Adipocyte (in vitro differentiated cells): ENCODE measurements at places on chromosomes 3 and 15.

GRCh38 chr3:36814776-36815175 is 50.4 kb upstream of the DCLK3 start:
- DNase-seq: no peak

GRCh38 chr15:58378241-58379085 is 53.3 kb upstream of the LIPC start:
- DNase-seq: peak; percentile 47

DNA sequence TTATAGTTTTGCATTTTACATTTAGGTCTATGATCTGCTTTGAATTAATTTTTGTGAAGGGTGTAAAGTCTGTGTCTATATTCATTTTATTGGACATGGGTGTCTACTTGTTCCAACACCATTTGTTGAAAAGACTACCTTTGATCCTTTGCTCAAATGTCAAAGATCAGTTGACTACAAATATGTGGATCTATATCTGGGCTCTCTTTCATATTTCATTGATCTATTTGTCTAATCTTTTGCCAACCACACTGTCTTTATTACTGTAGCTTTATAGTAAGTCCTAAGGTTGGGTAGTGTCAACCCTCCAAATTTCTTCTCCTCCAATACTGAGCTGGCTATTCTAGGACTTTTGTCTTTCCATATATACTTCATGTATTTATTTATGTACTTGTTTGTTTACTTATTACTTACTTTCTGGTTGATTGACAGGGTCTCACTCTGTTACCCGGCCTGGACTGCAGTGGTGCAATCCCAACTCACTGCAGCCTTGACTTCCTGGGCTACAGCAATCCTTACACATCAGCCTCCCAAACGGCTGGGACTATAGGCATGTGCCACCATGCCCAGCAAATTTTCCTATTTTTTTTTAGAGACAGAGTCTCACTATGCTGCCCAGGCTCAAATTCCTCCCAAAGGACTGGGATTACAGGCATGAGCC is 53.8 kb upstream of the TTBK2 start:
- DNase-seq: no peak

GRCh38 chr15:37217567-37217966 is 117.2 kb upstream of the MEIS2 start:
- DNase-seq: no peak

DNA sequence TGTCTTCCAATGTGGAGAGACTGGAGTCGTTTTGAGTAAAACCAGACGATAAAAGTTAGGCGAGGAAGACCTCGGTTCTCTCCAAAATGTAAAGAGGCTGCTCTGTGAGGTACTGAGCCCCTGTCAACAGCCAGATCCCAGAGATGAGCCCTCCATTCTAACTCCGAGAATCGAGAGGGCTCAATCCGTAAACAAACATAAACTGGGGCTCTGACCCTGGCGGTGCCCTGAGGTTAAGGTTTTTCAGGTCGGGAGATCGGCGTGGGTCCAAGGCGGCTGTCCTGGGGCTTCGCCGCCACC is 417 bp downstream of the TBCCD1 start:
- no peak for DNase-seq

GRCh38 chr3:123261666-123262065 is 59.9 kb downstream of the SEC22A start:
- DNase-seq: no peak

GRCh38 chr15:40510201-40510600 is 39.4 kb downstream of the CHST14 start:
- no peak for DNase-seq

DNA sequence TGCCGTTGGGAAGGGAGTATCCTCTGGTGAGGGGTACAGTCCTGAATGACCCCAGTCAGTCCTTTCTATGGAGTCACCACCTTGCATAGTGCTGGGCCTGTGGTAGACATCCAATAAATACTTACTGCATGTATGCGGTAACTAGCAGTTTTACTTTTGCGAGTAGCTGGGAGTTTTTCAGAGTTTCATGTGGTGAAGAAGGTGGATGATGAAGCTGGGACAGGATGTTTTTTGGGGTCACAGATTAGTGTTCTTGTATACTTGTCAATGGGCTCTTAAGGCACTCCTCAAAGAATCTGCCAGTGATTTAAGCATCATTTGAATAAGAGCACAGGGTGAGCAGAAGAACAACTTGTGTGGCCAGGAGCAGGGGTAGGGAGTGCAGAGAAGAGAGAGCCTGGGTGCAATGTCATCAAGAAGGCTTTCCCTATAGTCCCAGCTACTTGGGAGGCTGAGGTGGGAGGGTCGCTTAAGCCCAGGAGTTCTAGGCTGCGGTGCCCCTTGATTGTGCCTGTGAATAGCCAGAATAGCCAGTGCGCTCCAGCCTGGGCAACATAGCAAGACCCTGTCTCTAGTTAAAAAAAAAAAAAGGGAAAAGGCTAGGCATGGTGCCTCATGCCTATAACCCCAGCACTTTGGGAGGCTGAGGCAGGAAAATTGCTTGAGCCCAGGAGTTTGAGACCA is 22.1 kb downstream of the PPCDC start:
- DNase-seq: no peak

DNA sequence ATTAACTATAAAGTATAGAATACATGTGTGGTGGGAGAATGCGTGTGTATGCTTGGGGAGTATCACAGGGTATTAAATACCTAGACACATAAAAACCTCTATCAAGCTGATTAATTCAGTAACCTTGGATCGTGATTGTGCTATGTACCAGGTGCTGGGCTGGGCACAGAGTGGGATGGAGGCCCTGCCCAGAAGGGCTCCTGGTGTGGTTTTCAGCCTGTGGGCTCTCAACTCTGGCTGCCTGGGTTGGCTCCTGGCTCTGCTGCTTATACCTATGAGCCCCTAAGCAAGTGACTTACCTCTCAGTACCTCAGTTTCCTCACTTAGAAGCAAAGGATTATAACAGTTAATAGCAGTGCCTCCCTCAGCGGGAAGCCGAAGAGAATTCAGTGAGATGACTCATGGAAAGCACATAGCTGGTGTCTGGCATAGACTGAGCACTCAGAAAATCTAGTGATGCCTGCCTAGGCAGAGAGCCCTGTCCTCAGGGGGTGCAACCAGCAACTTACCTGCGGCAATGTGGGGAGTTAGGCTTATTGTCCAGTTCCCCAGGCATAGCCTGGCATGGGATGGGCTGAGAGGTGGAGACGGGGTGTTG is 90.6 kb upstream of the MYZAP start:
- peak; percentile 50 for DNase-seq

GRCh38 chr15:78810362-78811123 is 721 bp downstream of the ADAMTS7 start:
- DNase-seq: peak; percentile 73

GRCh38 chr15:85389772-85390171 is 9.4 kb downstream of the AKAP13 start:
- no peak for DNase-seq

DNA sequence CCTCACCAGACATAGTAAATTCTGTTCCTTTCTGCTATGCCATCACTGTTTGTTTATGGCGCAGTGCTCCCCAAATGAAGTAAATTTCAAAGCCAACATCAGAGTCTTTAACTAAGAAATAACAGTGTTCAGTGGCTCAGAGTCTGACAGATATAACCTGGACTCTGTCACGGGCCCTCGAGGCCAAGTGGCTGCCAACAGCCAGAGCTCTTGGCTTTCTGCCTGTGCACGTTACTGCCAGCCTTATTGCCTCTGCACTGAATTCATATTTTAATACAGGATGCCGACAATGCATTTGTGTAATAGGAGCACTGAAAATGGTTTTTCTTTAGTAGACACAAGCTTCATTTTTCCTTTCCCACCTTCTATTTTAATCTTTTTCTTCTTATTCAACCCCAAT is 219.9 kb downstream of the NLGN1 start:
- DNase-seq: no peak

- no peak for DNase-seq
These were observed 425.8 kb upstream of the WNT5A start for GRCh38 chr3:55912880-55913279.

GRCh38 chr15:55696221-55696620 is 46.7 kb downstream of the PRTG start:
- DNase-seq: peak; percentile 1

DNA sequence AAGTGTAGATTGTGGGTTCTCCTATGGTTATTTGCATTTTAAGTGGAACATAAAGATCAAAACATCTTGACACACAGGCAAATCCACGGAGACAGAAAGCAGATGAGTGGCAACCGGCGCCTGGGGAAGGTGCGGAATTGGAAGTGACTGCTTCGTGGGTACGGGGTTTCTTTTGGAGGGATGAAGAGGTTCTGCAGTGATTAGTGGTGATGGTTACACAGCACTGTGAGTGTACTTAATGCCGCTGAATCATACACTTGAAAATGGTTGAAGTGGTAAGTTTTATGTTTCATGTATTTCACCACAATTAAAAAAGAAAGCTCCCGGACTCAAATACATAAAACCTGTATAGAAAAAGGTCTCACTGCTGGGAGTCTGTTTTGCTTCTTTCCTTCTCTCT is 18.5 kb upstream of the VPS33B start:
- no peak for DNase-seq

GRCh38 chr15:47415539-47415971 is 301.8 kb upstream of the SEMA6D start:
- peak; percentile 45 for DNase-seq

- no peak for DNase-seq
These were observed 70.5 kb upstream of the WDR72 start for GRCh38 chr15:53829923-53830459.

DNA sequence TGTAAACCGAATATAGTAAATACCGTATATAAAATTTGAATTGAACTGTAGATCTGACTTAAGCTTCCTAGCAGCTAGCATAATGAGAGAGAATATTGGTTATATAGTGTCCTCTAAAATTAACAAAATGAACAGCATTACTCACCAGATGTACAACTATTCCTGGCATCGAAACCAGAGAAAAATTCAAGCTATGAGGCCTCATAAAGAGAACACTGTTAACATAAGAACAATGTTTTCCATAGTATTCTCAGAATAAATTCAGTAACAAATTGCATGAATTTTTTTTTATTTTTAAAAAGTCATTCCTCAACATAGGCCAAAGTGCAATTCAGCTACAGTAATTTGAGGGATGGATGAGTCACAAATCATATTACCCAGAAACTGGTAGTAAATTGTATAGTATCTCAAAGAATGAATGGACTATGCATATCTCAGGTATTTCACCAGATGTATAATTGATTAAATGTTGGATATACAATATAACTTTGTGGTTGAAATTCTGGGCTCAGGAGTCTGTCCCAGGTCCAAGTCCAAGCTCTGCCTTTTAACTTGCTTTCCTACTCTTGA is 5.0 kb downstream of the TMEM207 start:
- peak; percentile 60 for DNase-seq

- DNase-seq: no peak
These were observed 2.9 kb downstream of the GABRR3 start for GRCh38 chr3:98032265-98032664.

DNA sequence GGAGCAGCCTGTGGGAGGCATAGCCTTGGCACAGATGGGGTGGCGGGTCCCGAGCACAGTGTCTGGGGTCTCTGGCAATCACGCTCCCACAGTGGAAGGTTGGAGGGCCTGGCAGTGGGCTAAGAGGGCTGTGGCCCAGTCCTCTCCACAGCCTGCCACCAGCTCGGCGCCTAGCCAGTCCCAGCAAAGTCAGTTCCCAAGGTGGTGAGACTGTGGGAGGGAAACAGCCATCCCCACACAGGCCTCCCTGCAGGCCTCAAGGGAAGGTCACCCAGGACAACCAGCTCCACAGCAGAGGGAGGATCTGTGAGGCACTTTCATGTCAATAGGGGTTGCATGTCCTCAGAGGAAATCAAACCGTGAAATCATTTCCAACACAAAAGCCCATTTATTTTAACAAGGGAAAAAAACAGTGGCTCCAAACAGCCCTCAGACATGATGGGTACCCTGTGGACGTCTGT is 27.6 kb upstream of the LIMD1 start:
- no peak for DNase-seq

DNA sequence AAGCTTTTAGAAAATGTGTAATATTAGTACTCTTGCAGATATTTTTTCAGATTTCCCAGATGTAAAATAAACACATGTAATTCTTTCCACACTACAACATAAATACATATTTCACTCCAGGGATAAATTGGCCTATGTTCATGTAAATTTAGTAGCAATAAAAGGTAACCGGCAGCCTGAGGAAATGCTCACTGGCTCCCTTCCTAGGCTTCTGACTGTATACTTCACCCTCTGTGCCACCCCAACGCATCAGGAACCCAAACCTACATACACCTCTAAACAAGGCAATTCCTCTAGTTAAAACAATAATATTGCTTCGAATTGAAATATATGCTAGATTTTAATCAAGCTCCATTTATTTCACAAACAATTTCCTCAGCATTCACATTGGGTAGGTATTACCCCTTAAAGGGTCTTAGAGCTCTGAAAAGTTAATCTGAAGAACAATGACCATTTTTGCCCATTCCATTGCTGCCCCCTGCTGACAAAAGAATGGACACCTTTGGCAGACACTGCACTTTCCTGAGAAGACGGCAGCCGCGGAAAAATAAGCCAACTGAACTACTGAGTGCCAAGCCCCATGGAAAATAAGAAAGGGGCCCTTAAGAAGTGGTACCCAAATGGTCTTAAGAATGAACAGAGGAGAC is 212.5 kb downstream of the OSBPL10 start:
- peak; percentile 60 for DNase-seq

DNA sequence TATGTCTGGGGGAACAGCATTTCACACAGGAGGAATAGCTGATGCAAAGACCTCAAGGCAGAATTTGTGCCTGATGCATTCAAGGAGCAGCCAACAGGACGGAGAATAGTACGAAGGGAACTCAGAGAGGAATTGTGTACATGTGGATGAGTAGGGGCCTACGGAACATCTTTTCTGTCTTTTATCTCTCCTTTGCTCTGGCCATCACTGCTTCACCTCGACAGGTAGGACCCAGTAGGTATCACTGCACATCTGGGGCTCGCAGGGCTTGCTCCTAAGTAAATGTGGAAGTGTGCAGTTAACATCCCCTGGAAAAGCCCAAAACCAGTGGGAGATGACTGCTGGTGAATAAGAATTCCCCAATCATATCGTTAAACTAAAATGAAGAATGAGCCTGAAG is 56.4 kb upstream of the POU1F1 start:
- DNase-seq: no peak

DNA sequence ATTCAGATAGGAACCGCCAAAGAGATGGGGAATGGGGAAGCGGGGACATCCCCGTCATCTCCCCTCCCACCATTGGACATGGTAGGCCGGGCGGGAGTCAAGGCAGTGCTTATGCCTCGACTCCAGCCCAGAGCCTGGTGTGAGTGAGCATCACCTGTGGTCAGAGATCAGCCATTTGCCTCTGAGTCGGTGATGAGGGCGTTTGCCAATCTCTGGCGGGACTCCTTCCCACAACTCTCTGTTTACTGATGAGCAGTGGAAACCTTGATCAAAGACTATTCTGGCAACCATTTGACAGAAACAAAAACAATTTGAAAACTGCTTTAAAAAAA is 63.9 kb upstream of the HES1 start:
- DNase-seq: no peak

- no peak for DNase-seq
These were observed 511.3 kb downstream of the GABRG3 start for GRCh38 chr15:27482287-27482686.

- DNase-seq: no peak
These were observed 73.4 kb downstream of the SCN5A start for GRCh38 chr3:38576131-38576525.

- no peak for DNase-seq
These were observed 4.8 kb upstream of the CSRNP1 start for GRCh38 chr3:39158148-39158715.

GRCh38 chr3:189629803-189630455 is 1.3 kb upstream of the TP63 start:
- DNase-seq: peak; percentile 70

- DNase-seq: peak; percentile 71
These were observed 11.4 kb upstream of the STAB1 start for GRCh38 chr3:52483577-52484381.
